ENCODE measurements at places on chromosomes 4 and X.

GRCh38 chrX:41558531-41558930 lies 111.4 kb downstream of the NYX start:
- DNase-seq: peak; percentile 20

DNA sequence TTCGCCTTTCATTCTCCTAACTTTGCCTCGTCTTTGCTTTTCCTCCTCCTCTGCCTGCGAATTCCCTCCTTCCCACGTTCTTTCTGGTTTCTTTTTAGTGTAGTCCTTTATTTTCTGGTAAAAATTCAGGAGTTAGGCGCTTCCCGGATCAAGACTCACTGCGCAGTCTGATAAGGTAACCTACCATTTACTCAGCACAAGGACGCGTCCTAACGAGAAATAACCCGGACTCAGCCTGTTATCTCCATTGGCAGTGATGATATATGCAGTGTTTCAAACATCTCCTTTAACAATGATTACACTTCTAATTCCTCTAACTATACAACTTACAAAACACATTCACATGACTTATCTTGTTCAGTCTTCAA lies 357 bp upstream of the ETNPPL start:
- DNase-seq: no peak

DNA sequence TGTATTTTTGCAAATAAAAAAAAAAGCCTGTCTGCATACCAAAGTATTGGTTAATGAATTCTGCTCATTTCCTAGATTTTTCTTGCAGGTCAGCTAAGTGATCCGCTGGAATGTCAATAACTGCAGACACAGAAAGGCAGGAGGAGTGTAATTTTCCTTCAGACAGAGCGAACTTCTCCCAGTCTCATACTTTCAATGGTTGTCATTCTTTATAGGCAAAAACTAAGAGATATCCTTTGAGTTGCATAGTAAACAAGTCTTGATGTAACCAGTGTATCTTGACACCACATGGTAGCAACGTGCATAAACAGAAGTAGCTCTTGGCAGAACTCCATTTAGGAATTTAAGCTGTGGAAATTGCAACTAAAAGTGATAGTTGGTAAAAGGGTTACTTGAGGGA lies 8.2 kb downstream of the CAPN6 start:
- DNase-seq: peak; percentile 58

- no peak for DNase-seq
These were observed 34.4 kb downstream of the BST1 start for GRCh38 chr4:15737255-15737654.

GRCh38 chr4:36516522-36517095 lies 235.2 kb downstream of the DTHD1 start:
- no peak for DNase-seq

DNA sequence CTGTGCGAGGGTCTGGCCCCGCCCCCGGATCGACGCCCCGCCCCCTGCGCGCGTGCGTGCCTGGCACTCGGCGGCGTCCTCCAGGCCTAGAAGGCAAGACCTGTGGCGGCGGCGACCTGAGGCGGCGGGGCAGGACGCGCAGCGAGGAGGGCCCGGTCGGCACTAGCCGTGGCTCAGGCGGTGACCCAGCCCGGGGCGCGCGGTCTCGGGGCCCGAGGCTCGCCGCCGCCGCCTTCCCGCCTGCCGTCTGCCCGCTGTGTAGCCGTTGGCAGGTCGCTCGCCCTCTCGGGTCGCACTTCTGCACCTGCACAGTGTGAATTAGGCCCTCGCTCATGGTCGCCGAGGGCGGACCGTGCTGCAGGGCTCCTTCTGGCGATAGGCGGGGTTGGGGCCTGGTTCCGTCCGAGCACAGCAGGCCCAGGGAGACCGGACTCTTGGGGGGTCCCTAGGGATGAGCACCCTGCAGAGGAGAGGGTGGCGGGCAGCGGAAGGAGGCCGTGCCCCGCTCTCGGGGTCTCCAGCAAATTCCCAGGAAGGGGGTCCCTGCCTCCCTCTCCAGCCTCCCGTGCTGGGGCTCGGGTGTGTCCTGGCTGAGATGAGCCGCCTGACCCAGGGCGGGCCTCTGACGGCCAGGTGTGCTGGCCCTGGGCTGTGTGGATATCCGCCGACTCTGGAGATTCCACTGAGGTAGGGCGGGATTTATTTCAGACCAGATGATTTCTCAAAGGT lies 557 bp upstream of the FAM53A start:
- no peak for DNase-seq

DNA sequence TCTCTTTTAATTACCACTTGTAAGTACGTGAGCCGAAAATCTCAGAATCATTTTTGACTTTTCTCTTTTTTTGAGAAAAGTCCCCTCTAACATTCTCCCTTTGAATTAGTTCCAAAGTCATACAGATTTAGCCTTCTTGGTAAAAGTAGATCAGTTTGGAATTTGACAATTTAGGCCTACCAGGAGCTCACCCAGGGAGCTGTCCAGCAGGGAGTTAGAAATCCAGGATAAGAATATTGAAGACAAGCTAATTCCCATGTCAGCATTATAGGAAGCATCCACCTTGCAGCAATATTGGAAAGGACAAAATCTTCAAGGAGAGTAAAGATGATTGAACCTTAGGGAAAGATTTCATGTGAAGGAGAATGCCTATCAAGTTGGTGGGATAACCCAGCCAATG lies 352.2 kb upstream of the CPEB2 start:
- no peak for DNase-seq

DNA sequence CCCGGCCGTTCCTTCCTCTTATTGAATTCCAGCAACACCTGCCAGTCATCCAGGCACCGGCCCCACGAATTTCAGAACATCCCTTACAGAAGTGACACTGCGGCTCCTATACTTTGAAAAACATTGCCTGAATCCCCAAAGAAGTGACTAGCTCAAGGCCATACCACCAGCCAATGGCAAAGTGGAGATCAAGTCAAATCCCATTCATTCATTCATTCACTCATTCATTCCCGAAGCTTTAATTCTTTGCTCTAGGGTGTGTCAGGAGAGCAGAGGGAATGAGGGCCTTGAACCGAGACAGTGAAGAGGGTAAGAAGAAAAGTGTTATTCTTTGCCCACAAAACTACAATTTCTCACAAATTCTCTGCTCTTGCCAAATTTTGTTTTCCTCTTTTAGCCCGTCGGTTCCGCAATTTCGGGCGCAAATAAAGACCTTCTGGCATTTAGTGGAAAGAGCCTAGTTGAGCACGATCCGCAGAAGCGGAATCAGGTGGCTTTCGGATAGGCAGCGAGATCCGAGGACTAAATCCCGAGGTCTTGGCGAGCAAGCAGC lies 824 bp upstream of the HMGB3 start:
- no peak for DNase-seq

DNA sequence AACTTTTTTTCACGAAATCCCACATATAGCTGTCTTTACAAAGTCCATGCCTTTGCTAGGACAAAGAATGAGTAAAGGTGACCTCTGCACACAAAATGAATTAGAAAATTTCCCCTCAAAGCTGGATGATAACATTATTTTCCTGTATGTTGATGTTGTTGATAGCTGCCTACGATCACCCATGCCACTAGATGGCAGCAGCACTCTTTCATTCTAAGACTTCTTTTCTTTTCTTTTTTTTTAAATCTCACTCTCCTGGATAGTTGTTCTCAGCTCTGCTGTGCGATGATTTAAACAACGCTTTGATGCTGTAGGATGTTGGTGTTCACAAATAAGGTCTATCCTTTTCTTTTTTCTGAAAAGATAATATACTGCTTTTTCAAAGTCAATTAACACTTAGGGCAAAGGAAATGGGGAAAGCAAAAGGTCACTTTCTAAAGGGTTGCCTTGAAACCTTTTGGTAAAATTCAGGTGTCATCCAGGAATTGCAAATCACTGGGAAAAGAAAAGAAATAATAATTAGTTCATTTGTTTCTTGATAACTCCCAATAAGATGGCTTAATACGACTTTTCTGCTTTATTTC lies 266.8 kb downstream of the C4orf33 start:
- peak; percentile 67 for DNase-seq

- DNase-seq: peak; percentile 24
These were observed 31.0 kb upstream of the PDE5A start for GRCh38 chr4:119659576-119659975.

- peak; percentile 86 for DNase-seq
These were observed 141.3 kb upstream of the NALF2 start for GRCh38 chrX:69362856-69363255.

GRCh38 chr4:82403725-82404124 lies 26.5 kb downstream of the HNRNPDL start:
- no peak for DNase-seq

GRCh38 chrX:66009231-66009845 lies 30.5 kb downstream of the VSIG4 start:
- no peak for DNase-seq

- DNase-seq: no peak
These were observed 715.9 kb downstream of the TECRL start for GRCh38 chr4:63693321-63693720.

- DNase-seq: no peak
These were observed 15.6 kb downstream of the ELF4 start for GRCh38 chrX:130094696-130095095.

DNA sequence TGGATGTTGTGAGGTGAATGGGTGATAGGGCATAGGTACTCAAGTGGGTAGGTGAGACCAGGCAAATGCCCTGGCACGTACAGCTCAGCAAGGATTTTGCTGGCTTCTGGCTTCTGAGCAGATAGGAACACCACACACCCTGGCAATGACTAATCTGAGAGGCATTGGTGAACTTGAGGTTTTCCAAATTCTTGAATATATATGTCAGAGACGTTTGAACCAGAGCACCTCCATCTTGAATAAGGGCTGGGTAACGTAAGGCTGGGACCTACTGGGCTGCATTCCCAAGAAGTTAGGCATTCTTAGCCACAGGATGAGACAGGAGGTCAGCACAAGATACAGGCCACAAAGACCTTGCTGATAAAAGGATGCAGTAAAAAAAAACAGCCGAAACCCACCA lies 204.5 kb downstream of the NLGN4X start:
- DNase-seq: no peak

DNA sequence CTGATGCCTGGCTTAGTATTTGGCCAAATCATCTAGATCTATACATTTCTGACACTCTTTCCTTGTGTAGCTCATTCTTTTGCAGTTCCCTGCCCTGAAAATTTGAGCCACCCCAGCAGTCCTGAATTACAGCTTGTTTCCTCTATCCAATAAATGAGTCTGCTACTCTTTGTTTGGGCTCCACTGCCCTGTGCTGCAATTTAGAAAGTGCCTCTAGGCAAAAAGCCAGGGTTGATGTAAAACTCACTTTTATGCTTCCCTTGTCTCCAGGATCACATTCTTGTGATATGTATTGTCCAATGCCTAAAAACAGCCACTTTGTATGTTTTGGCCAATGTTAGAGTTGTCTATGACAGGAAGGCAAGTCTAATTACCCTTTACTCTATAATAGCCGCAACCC lies 101.7 kb upstream of the MAP3K15 start:
- DNase-seq: peak; percentile 45

DNA sequence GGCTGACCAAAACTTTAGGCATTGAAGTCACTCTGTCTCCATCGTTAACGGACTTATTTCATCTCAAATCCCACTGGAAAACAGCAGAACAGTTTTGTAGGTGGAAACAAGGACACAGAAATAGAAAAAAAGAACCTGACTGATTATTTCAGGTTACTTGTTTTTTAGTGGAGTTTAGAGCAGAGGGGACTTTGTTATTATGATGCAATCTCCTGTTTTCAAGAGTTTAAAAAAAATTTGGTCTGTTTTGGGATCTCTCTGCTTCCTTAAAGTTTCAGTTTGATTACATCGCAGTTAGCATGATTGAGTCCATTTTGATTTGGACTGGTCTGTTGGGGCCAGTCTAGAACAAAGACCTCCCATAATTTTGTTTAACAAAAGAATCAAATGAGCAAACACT lies 13.6 kb downstream of the PROM1 start:
- DNase-seq: no peak
